Cardiac fibroblast (primary cell): ENCODE measurements at places on chromosomes 2 and 18.
A peak's percentile ranks its signal among the peaks of the same experiment; 100 is the strongest.

DNA sequence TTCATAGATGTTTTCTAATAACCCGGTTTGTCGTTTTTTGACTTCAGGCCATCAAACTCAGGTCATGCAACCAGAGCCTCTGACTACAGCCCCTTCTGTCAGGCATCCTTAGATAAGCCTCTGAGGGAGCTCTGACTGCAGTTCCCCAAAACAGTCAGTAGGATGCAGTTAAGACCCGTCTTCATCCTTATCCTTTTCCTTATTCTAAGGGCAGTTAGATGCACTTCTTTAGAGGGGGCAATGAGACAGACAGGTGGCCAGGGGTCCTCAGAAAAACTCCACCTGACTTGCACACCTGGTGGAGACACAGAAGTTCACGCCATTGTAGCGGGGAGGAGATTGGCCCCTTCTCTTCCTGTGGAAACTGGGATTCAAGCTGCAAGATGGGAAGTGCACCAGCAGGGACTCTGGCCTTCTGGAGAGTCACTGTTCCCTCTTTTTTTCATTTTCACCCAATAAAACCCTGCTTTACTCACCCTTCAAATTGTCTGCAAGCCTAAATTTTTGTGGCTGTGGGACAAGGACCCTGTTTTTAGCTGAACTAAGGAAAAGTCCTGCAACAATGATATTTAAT, 104.8 kb upstream of the TFPI start:
- peak; percentile 26 for DNase-seq

GRCh38 chr2:216546241-216546640, 47.6 kb downstream of the RPL37A start:
- no peak for DNase-seq

DNA sequence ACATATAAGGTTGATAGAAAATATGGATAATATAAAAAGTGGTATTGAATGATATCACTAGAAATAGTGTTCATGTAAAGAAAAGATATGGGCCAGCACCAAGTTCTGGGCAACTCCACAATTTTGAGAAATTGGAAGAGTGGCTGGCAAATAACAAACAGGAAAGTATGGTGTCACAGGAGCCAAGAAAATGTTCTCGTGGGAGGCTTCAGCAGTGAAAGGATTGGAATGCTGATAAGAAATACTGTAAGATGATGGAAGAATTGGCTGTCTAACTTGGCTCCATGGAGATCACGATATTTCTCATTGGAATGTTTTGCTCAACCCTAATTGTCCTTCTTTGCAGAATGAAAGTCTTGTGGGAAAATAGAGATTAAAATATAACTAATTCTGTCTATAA, 856.8 kb downstream of the DPP10 start:
- DNase-seq, result no peak

DNA sequence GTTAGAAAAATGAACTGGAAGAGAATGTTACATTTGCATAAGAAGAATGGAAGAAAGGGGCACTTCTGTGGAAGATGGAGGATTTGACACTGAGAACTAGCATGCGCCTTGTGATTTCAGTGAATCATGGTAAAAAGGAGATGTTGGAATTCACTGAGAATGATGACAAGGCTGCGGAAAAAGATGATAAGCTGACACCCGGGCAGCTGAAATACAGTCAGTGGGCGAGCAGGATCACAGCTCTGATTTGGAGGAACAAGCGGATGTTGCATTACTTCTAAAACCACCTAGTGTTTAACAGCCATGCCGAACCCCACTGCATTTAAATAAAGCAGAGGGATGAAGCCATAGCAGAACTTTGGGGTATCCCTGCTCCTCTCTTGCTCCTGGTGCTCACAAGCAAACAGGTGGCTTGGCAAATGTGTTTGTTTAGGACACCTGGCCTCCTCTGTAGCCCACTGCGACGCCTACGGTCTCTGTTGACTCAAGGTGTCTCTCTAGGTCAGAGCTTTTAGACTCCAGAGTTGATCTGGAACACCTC, 134.9 kb downstream of the NDUFA10 start:
- no peak for DNase-seq

GRCh38 chr18:10232062-10232461, 222.4 kb upstream of the APCDD1 start:
- no peak for DNase-seq

- peak; percentile 9 for DNase-seq
Observed at GRCh38 chr2:52113338-52113737, 1081.4 kb upstream of the NRXN1 start.
